ENCODE measurements at places on chromosomes 3 and 15.

DNA sequence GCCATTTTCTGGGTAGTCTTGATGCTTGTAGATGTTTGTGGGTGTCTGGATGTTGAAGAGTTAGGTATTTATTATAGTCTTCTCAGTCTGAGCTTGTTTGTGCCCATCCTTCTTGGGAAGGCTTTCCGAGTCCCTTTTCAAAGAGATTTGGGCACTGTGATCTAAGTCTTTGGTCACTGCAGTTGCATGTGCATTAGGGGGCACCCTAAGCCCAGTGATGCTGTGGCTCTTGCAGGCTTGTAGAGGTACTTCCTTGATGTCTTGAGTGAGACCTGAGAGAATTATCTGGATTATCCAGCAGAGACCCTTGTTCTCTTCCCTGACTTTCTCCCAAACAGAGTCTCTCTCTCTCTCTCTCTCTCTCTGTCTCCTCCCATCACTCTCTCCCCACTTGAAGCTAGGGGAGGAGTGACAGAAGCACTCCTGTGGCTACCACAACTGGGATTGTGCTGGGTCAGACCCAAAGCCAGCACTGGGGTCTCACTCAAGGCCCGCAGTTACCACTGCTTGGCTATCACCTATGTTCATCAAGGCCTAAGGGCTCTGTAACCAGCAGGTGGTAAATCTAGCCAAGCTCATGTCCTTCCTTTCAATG, 68.5 kb downstream of the TMCO5A start:
- no peak for DNase-seq

DNA sequence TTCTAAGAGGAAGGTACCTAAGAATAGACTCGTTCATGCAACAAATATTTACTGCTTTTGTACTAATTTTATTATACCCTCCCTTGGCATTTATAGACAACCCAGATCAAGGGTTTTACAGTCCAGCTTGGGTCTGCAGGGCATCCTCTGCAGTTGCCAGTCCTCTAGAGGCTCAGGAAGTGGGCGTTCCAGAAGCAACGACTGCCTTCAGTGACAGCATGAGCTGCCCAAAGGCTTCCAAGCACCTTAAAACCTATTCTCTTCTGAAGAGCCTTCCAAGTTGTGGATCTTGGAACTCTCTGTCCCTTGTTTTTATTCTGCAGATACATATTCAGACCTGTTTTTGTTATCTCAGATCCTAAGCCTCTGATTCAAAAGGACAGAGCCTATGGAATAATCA, 95.6 kb downstream of the RAD18 start:
- DNase-seq = no peak

- no peak for DNase-seq
These were observed 39.9 kb downstream of the PLCH1 start for GRCh38 chr3:155704771-155705559.

GRCh38 chr3:66980791-66981190, 17.3 kb upstream of the KBTBD8 start:
- no peak for DNase-seq

DNA sequence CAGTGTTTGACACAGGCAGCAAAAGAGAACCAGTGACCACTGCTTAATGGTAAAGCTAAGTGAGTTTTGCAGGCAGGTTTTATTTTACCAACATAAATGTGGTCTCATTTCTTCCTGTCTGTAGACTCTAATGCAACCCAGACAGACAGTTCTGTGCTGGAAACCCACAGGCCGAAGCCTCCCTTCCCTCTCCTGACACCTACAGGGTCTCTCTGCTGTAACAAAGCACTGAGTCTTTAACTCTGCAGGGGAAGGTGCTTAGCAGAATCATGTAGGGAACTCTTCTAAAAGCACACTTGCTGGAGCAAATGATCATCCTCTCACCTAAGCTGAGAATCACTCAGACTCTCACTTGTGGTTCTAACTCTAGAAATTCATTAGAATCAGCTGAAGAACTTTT, 200.3 kb downstream of the KBTBD8 start:
- DNase-seq = no peak

GRCh38 chr15:38538328-38539007, 26.1 kb downstream of the RASGRP1 start:
- no peak for DNase-seq

DNA sequence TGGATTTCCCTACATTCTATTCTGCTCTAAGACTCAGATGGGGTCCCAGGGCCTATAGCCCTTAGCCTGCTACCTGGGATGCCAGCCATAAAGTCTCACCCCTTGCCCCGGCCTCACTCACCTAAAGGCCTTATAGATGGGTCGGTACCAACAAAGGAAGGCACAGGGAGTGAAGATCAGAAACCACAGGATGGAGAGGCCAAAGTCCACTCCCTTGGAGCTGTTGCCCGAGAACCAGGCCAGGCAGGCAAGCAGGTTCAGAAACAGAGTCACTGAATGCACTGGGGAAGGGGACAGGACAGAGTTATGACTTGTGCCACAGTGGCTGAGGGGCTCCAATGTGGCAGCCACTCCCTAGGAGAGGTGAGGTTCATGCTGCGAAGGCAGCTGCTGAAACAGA, 7.4 kb upstream of the ULK3 start:
- DNase-seq = no peak

- no peak for DNase-seq
These were observed 31.9 kb upstream of the CFAP161 start for GRCh38 chr15:81101894-81102815.

- no peak for DNase-seq
These were observed 255.8 kb downstream of the FAM43A start for GRCh38 chr3:194941360-194941955.

DNA sequence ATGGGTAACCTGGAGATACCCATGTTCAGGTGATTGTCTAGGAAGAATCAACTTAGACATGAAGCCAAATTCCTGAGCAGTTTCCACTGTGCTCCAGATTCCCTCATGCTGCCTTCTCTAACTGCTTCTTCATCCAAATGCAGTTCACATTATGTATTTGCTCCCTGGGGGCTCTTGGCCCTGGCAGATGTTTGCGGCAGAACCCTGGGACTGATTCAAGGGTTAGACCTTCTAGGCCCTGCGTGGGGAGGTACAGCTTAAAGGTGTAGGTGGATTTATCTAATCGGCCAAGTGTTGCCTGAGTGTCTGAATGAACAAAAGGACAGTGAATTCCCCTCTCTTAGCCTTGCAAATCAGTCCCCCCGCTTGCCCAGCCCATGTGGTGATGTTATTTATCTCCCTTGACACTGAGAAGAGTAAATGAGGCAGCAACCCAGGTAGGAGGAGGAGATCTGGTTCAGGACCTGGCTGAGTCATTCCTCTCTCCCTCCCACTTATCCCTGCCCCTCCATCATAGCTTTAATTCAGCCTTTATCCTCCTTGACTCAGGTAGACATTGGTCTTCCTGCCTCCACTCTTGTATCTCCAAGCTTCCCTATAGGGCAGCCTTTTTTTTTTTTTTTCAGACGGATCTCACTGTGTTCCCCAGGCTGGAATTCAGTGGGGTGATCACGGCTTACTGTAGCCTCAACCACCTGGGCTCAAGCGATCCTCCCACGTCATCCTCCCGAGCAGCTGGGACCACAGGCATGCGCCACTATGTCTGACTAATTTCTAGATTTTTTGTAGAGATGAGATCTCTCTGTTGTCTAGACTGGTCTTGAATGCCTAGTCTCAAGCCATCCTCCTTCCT, 54.8 kb downstream of the MAGEF1 start:
- no peak for DNase-seq

DNA sequence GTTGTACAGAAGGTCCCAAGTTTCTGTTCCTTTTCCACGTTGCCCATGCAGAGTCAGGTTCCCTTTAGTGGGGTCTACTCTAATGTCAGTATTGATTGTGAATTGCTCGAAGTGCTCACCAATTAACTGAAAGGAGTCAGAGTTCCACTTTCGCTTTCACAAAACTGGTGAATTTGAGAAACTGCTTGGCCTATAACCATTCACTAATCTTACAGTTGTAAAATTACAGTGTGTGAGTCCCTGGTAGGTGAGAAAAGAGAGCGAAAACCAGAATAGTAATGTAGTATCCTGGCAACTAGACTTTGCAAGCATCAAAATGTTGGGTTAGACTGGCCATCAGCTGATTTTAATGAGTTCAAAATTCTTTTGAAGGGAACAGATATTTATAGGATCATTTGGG, 237.5 kb upstream of the CHRM5 start:
- no peak for DNase-seq

- no peak for DNase-seq
These were observed 959 bp downstream of the TPM1 start for GRCh38 chr15:63043335-63044076.

Data from cortex of kidney (tissue), 1 donor.